G401 (cell line): ENCODE measurements at places on chromosomes 2 and 18.
A peak's percentile ranks its signal among the peaks of the same experiment; 100 is the strongest.

DNA sequence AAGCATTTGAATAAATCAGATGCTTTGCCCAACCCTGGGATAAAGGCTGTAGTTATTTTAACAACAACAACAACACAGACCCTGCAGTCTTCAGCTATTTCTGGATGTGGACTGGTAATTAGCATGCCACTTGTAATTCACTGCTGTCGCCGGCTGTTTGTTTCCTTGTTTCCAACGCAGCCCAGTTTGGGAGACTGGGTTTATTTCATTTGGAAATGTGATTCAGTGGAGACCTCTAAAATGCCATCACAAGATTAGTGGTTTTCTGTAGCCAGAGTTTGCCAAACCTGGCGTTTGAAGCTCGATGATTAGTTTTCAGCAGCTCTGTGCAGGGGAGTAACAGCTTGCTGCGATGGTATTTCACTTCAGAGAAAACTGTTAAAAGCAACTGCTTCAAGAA is 83.5 kb downstream of the LDLRAD4 start:
- peak; percentile 53 for DNase-seq

- DNase-seq, result no peak
Observed at GRCh38 chr18:60664736-60665135, 292.2 kb upstream of the MC4R start.

- DNase-seq, result no peak
Observed at GRCh38 chr2:26487192-26487591, 9.3 kb upstream of the OTOF start.

GRCh38 chr2:150675807-150676206 is 188.3 kb upstream of the RND3 start:
- no peak for DNase-seq

GRCh38 chr2:69989009-69989408 is 27.6 kb upstream of the ASPRV1 start:
- DNase-seq, result no peak

GRCh38 chr2:9665898-9666297 is 35.1 kb upstream of the YWHAQ start:
- no peak for DNase-seq

- no peak for DNase-seq
Observed at GRCh38 chr2:19797871-19798270, 103.9 kb downstream of the TTC32 start.

DNA sequence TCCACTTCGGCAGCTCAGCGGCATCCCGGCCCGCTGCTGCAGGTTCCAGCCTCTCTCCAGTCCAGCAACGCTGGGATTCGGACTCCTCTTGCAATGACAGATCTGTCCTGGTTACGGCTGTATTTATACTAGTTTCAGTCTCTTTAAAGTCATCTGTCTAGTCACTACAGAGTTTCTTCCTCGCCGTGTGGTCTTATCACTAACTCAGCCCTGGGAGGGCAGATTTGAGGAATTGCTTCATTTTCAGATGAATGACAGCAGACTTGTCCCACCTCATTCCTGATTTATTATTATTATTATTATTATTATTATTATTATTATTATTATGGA is 2.2 kb downstream of the KLHL29 start:
- no peak for DNase-seq

DNA sequence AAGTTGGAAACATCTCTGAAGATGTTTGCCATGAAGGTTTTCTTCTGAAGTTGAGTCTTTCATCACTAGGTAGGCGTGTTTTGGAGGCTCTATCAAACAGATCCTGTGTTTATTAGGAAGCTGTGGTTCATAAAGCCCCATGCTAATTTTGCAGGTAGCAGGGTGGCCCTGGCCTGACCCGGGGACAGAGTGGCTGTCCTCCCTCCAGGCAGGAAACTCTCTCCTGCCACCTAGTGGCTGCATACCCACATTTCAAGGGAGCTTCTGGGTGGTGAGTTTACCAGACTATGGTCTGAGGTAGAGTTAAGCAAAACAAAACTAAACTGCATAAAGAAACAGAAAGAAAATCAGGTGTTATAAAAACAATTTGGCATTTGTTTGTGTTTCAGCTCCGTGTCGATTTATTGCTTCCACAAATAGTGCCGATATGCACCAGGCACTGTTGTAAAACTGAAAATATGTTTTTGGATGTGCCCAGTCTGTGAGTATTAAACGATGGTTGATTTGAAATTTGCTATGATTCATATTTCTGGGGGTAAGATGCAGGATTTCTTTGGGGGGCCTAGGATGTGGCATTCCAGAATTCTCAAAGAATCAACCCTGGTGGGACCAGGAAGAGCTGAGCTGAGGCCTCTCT is 26.0 kb upstream of the IL37 start:
- DNase-seq, result peak; percentile 3

DNA sequence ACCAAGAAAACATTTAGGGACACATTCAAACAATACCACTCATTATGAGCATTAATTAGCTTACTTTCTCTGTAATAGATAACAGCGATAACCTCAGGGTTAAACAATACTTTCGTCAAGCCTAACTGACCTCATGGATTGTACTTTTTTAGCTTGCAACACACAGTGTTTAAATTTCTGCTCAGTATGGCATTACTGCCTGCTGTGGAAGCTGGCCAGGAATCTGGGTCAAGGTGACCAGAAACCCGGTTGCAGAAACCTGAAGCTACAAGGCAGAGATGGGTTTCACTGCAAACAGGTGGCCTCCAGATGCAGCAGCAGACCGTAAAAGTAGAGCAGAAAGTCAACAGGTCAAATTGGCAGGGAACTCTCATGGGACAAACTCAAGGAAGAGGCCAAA is 123.8 kb upstream of the FHL2 start:
- DNase-seq, result no peak

- DNase-seq, result no peak
Observed at GRCh38 chr2:95061119-95061512, 35.6 kb downstream of the MAL start.

- DNase-seq, result peak; percentile 62
Observed at GRCh38 chr2:3423492-3424170, 44.1 kb downstream of the TRAPPC12 start.

- no peak for DNase-seq
Observed at GRCh38 chr2:235255693-235256092, 238.2 kb upstream of the AGAP1 start.

DNA sequence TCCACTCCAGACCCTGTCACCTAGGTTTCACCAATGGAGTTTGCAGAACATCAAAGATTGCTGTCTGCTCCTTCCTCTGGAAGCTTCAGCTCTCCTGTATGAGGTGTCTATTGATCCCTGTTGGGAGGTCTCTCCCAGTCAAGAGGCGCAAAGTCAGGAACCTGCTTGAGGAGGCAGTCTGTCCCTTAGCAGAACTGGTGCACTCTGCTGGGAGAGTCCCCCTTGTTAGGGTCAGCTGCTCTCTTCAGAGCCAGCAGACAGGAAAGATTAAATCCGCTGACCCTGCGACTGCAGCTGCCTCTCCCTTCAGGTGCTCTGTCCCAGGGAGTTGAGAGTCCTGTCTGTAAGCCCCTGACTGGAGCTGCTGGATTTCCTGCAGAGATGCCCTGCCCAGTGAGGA is 195.7 kb downstream of the PPP1R1C start:
- DNase-seq, result no peak
